Thymus (tissue), 14 donors: ENCODE measurements at places on chromosomes 2 and 18. TPM values are rescaled to one million over a fixed set of nuclear protein-coding genes. Genes with fewer than 3 reads are reported as not detected.

- DNase-seq: no peak
Observed at GRCh38 chr18:21831413-21831831, 90.8 kb downstream of the MIB1 start.

GRCh38 chr2:105141099-105141614, 100.4 kb upstream of the GPR45 start:
- no peak for DNase-seq

DNA sequence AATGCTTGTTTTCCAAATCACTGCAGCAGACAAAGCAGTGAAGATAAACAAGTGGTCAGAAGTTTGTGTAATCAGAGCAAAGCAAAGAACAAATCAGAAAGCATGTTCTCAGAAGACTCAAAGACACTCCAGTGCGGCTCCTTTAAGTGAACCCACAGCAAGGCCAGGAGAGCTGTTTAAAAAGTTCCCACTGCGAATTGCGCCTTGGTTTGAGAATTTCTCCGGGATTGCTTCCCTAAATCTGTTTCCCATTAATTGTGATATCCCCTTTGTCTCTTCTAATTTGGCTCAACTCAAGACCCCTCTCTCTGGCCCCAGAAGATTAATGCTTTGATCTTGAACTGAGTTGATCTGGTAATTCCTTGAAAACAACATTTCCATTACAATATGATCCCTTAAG, 122.4 kb upstream of the BCL2L11 start:
- no peak for DNase-seq

GRCh38 chr18:3623769-3624545, 174.0 kb downstream of the TGIF1 start:
- DNase-seq: no peak

The GTF3C2 gene
- polyA plus RNA-seq: 39.9 TPM

The MTCL1 gene
- polyA plus RNA-seq: 15.9 TPM

The POTEJ gene
- polyA plus RNA-seq: 0.02 TPM
